COR-L47 (cell line): ENCODE measurements at places on chromosomes 6 and 20.

GRCh38 chr6:20757761-20758160 lies 223.5 kb downstream of the CDKAL1 start:
- no peak for DNase-seq

DNA sequence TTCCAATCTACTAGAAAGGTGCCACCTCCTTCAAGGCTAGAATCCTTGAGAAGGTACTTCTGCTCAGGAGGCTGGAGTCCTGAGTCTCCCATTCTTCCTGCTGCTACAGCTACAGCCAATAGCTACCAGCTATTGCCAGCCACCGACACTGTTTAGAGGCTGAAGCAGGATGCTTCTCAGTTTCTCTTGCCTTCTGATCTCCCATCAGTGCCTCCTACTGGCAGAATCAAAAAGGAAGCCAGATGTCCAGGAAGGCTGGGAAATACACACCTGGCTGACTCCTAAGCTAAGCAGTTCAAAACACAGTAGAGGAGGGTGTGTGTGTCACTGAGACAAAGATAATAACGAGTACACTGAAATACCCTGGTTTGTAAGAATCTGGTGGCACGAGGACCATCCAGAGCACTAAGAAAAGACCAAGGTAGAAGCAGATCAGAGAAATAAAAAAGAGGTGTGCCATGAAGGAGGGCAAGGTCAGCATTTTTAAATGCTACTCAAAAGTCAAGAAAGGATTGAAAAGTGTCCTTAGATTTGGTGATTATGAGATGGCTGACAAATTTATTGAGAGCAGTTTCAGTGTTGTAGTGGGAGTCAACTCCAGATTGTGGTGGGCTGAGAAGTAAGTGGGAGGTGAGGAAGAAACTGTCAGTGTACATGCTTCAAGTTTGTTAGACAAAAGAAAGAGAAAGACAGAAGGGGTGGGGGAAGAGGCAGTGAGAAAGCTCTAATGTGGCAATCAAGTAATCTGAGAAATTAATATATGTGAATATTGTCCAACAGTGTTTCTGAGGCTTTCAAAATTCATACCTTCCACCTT lies 2.3 kb upstream of the HLA-DMA start:
- no peak for DNase-seq

- no peak for DNase-seq
Observed at GRCh38 chr6:55833284-55833683, 42.1 kb downstream of the BMP5 start.

- no peak for DNase-seq
Observed at GRCh38 chr6:56946368-56946767, 8.5 kb upstream of the BEND6 start.

DNA sequence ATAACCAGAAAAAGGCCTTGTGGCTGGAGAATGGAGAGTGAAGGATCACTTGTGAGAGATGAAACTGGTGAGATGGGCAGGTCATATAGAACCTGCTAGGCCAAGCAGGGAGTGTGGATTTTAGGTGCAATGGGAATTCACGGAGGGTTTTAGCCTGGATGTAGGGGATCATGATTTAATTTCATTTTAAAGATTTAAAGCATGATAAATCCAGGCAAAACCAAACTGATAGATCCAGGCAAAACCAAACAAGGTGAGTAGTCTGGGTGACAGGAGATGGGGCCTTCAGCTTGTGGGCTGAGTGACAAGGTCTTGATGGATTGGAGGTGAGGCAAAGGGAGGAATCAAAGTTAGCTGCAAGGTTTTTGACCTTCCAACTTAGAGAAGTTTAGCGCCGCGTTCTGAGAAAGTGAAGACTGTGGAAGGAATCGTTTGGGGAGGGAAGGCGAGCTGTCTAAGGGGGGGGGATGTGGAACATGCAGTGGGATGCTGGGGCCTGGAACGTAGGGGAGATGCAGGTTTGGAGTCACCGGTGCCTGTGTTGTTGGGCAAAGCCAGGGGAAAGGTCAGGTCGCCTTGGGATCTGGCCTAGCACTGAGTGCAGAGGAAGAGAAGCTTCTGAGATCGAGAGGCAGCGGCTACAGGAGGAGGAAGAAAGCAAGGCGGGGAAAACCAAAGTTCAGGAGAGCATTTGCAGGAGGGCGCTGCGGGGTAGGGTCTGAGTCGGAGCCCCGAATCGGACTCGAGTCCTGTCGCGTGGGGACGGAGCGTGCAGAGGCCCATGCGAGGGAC lies 1.3 kb upstream of the PLCG1 start:
- no peak for DNase-seq
